ENCODE measurements at places on chromosomes 16 and 17.

DNA sequence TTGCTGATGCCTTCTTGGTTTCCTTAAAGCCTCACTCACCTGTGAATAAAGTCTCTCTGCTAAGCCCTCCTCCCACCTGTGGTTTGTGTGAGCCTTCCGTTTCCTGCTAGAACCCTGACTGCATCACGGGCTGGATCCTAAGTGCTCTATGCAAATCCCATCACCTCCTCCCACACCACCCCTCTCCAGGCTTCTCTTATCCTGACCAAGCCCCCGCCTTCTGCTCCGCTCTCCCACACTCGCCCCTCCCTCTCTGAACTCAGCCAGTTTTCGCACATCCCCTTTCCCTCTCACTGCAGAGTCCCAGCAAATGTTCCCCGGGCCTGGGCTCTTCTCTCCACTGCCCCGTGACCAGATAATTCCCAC is 51.8 kb downstream of the PIMREG start:
- DNase-seq = no peak

DNA sequence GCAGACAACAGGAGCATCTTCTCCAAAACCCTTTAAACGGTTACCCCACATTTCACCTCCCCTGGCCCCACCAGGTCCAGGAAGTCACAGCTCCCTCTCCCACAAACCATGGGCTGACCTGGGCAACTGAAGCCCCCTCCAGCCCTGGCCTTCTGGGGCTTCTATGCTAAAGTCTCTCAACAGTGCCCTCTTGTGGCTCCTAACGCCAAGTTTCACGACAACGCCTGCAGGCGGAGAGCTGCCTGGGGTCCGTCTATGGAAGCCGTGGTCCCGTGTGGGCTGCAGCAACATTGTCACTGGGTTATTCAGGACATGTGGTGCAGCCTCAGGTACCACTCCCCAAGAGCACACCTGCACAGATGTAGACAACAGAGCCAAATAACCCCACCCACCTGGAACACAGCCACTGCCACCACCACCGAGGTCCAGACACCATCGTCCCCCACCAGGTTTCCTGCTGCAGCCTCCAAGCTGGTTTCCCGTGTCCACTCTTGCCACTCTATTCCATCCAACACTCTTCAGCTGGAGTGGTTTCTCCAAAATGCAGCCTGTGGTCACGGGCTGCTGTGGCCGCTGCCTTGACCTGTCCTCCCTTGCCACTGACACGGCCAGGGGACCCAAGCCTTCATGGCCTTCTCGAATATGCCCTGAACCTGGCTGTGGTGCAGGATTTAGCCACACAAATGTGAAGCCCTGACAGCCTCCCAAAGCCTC is 19.1 kb downstream of the C16orf95 start:
- peak; percentile 23 for DNase-seq

DNA sequence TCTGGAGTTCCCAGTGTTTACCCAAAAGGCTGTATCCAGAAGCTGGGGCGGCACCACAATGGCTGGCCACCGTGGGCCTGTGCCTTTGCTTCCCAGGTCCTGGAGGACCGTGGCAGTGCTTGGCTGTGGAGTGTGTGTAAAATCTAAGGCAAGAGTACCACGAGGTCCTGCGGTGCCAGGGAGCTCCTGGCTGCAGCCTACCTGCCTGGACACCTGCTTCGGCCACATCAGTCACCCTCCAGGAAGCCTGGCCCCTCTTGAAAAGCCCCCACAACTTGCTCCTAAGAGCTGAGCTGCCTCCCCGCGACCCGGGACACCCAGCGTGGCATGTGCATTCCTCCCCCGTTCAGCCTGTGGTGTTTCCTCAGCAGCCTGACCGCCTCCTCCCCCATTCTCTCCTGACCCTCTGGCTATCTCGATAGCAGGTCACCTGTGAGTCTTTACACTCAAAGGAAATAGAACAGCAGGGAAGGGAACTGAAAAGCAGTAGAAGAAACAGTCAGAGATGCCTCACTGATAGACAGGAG is 7.9 kb downstream of the TIMM22 start:
- DNase-seq = no peak

GRCh38 chr16:16028311-16028999 is 79.0 kb downstream of the ABCC1 start:
- no peak for DNase-seq

DNA sequence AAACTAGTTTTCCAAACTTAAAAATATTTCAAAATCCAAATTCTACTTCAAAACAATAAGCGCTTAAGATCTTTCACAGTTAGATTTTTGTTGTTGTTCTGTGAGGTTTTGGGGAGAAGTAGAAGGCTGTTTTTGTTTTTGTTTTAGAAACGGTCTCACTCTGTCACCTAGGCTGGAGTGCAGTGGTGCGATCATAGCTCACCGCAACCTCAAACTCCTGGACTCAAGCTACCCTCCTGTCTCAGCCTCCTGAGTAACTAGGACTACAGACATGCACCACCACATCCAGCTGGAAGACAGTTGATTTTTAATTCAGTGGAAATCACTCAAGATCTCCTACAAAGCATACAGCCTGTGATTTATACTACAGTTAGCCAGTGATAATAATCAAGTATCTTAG is 2.7 kb downstream of the SHCBP1 start:
- no peak for DNase-seq

- DNase-seq = no peak
Measured at GRCh38 chr17:45791041-45791582, 7.0 kb downstream of the CRHR1 start.

GRCh38 chr16:81693041-81693743 is 85.9 kb upstream of the PLCG2 start:
- DNase-seq = no peak

- peak; percentile 68 for DNase-seq
Measured at GRCh38 chr17:31155208-31155810, 60.5 kb downstream of the NF1 start.

DNA sequence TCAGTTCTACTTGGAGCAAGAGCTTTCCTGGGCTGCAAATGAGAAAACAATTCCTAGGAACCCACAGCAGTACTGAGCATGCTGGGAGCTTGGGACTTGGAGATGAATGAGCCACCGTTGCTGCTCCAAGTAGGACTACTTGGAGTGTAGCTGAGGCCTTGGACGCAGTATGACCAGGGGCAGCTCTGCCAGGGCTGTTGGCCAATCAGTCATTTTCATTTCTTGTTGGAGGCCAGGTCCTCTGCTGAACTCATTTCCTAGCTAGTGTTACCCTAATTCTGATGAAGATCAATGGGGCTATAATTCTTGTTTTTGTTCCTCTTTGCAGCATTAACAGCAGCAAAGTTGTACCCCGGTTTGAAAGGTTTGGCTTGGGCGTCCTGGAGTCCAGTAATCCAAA is 8.0 kb upstream of the LGALS9 start:
- DNase-seq = no peak

DNA sequence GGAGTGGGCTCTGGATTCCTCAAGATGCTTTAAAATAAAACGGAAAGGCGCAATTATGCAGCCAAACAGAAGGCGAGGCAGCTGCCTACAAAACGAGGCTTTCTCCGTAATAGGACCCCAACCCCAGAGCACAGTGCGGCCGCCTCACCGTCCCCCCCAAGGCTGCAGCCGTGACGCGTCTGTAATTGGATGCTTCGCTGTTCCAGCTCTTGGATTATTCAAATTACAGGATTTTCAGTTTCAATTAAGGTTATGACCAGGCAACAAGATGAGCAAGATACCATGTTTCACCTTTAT is 37.3 kb upstream of the ABR start:
- DNase-seq = no peak

DNA sequence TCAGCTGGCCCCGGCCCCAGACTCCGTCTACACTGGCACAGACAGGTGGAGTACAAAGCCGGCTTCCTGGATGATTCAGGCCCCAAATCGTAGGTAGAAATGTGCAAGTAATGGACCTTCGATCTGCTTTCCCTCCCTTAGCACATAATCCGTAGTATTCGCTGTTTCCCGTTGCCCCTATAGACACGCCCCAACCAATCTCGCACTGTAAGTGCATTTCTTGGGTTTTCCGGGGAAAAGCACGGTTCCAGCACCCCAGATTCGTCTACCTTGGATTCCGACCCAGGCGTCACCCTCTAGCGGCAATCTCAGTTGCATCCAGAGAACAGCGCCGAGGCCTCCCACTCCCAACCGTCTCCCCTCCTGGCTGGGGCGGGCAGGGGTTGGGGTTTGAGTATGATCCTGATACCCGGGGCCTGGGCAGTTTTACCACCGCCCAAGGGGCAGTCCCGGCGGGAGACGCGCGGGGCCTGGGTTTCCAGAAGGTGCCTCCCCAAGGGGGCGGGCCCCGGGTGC is 12.1 kb upstream of the FOXF1 start:
- DNase-seq = no peak

GRCh38 chr17:55295411-55296170 is 30.8 kb downstream of the HLF start:
- peak; percentile 28 for DNase-seq

DNA sequence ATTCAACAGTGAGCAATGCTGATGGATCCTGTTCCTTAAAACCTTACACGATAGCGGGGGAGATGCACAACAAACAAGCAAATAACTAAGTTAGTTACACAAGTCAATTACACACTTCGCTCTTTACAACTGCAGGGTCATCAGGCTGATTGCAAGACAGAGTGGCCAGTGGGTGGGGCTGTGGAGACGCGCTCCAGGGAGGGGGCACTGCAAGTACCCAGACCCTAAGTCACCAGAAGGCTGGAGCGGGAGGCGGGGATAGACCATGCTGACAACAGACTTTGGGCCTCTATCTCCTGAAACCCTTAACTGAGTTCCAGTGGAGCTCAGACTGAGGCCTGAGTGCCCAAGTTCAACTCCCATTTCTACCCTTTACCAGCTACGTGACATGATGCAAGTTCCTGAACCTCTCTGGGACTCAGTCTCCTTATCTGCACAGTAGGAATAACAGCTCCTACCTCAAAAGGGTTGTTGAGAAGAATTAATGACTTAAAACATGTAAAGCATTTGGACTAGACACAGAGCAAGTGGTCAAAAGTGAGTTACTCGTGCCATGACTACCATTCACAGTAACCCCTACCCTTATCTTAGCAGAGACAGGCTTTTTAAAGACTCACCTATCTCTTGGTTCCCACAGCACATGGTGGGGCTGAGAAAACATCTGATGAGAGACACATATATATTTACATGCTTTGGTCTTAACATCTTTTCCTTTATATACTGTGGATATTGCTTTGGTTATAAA is 10.4 kb downstream of the CPPED1 start:
- DNase-seq = no peak

GRCh38 chr17:70368011-70368410 is 198.7 kb downstream of the KCNJ2 start:
- DNase-seq = no peak

DNA sequence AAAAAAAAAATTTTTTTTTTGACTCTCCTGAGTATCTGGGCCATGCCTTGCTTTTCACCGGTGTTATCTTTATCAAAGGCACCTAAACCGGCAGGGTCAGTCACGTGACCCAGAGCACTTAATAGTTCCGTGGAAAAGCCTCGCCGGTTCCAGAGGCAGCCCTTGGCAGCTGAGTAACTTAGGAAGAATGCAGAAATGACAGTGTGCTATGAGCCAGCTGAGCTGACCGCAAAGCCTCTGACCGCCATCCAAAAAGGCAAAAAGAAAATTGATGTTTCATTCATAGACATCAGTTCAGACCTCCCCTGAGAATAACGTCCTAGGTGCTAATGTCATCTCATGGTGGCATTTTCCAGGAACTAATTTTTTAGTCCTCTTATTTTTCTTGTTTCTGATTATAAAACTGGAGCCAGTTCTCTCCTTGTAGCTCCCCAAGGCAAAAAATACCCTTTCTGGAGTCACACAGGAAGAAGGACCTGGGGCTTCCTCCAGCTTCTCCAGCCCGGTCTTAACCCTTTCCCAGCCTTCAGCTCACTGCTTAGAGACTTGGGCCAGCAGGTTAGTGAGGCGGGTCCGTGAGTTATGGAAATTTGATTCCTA is 122.6 kb downstream of the SOCS1 start:
- DNase-seq = peak; percentile 93
